Mesendoderm (in vitro differentiated cells): ENCODE measurements at places on chromosomes 11 and 22.
A peak's percentile ranks its signal among the peaks of the same experiment; 100 is the strongest.

DNA sequence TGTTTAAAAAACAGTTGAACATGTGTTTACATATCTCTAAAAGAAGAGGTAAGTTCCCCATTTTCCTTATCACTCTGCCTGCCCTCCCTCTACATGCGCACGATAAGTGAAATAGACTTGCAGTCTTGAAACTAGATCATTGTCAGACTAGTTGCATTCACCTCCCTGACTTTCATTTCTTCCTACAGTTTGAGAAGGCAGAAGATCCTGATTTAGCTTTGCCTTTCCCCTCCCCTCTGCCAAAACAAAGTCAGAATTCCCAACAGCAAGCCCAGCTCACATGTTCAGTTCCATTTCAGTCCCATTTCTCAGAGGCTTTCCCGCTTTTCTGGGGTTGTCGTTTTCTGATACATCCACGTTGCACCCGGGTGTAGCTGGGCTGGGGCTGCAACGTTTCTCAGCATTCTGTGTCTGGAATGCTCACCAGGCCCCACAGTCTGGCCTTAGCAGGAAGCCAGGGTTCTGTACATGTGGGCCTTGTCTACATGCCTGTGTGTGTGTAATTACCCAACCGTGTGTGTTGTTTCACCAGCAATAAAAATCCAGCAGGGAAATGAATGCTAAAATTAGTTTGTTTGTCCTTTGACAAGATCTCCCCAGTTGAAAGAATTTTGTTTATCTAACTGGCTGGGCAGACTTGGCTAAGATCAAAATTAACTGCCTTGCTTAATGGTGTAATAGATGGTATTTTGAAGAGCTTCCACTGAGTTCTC lies 179.2 kb downstream of the DBX1 start:
- no peak overlapping the region for H3K27ac ChIP-seq
- H3K4me1 ChIP-seq: peaks cover 7% of the 10 kb centered on the region
- H3K27me3 ChIP-seq: no peaks in the 10 kb centered on the region
- no peak overlapping the region for H3K4me3 ChIP-seq
- no peak for DNase-seq

DNA sequence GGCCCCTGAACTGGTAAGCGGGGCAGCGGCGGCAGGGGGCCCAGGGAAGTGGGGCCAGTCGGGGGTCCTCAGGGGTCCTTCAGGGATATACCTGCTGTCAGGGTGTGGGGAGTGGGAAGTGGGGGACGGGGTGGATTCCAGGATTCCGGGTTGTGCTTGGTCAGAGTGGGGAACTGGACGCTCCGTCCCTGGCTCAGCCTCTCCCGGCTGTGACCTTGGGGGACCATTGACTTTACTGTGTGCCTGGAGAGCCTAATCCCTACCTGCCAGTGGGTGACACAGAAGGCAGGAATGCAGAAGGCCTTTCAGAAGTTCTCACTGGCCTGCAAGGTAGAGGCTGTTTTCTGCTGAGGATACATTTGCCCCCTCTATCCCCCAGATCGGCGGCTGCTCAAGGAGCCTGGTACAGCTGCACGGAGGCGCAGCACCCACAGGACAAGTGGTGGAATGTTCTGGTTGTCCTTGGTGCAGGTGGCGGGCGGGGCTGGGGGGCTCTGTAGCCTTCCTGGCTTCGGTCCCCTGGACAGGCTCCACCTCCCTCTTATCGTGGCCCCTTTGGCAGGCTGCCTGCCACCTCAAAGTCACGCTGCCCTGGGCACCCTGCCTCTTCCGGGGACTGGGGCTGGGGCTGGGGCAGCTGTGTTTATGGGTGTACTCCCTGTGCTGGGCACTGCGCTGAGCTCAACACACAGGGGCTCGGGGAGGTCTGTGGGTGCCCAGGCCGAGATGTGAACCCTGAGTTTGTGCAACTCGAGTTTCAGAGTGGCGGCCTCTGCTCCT lies 18.4 kb downstream of the KCNQ1 start:
- H3K4me3 ChIP-seq: no peak overlapping the region
- H3K27ac ChIP-seq: no peak overlapping the region
- H3K36me3 ChIP-seq: no peaks in the 10 kb centered on the region
- no peaks in the 10 kb centered on the region for H3K27me3 ChIP-seq
- DNase-seq: no peak
- H3K4me1 ChIP-seq: no peaks in the 10 kb centered on the region

DNA sequence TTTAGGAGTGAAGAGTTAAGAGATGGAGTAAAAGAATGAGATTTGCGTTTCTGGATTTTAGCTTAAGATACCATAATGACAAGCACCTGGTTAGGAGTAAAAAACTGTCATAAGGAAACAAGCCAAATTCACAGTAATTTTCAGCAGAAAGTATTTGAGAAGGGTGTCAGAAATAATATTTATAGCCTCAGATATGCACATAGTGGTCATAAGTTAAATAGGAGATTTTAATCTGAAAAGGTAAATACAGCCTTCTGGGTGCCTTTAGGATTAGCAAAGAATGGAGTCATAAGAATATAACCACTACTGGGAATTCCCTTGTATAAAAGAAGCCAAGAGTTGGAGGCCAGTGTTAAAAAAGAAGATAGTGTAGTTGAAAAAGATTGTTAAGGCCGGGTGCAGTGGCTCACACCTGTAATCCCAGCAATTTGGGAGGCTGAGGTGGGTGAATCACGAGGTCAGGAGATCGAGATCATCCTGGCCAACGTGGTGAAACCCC lies 160.1 kb downstream of the SWAP70 start:
- peaks cover 8% of the 10 kb centered on the region for H3K4me1 ChIP-seq
- no peaks in the 10 kb centered on the region for H3K27me3 ChIP-seq
- H3K4me3 ChIP-seq: no peak overlapping the region
- no peak overlapping the region for H3K27ac ChIP-seq
- no peaks in the 10 kb centered on the region for H3K36me3 ChIP-seq

DNA sequence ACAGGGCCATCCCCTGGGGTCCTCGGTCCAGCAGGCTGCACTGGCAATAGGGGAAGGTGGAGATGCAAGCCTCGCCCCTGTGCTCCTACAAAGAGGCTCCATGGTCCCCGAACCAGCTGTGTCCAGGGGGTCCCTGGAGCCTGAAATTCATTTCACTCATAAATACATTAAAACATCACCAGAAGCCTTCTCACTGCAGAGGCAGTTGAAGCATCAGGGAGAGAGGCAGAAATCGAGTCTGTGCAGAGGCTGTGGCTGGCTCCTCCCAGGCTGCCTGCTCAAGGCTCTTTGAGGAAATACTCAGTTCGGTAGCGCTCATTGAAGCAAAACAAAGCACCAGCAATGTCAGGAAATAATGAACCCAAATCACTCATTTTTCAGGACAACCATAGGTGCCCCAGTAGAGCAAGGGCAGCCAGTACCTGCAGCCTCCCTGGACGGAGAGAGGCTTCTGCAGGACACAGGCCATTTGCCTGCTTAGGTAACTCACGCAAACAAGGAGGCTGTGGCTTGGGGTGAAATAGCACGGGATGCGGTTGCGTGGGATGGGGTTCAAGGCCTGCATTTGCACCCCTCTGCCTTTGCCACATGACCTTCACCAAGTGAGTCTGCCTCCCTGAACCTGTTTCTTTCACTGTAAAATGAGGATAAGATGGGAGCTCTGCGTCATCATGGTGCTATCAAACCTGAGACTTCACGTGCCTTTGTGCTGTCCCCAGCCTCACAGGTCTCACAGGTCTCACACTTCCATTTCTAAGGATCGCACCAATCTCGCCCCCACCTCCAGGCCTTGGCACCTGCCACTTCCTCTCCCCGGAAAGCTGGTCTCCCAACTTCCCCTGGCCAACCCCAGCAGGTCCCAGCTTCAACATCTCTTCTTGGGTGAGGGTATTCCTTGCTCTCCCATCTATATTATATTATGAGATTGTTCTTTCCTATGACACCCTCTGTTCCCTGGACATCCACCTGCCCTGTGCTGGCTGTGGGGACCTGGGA lies 84.3 kb upstream of the SHISAL1 start:
- H3K27ac ChIP-seq: no peak overlapping the region
- H3K4me1 ChIP-seq: no peaks in the 10 kb centered on the region
- H3K27me3 ChIP-seq: no peaks in the 10 kb centered on the region
- DNase-seq: no peak
- no peaks in the 10 kb centered on the region for H3K36me3 ChIP-seq

GRCh38 chr11:24471084-24471483 lies 25.8 kb upstream of the LUZP2 start:
- no peak overlapping the region for H3K4me3 ChIP-seq
- no peak for DNase-seq
- no peaks in the 10 kb centered on the region for H3K27me3 ChIP-seq
- no peaks in the 10 kb centered on the region for H3K4me1 ChIP-seq

DNA sequence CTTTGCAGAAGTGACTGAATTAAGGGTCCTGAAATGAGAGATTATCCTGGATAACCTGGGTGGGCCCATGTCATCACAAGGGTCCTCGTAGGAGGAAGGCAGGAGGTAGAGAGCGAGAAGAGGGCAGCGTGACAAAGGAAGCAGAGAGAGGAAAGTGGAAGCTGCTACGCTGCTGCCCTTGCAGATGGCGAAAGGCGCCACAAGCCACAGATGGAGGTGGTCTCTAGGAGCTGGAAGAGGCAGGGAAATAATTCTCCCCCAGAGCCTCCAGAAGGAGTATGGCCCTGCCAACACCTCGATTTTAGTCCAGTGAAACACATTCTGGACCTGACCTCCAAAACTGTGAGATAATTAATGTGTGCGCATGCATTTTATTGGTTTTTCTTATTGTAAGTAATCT lies 13.4 kb downstream of the TMEM184B start:
- no peaks in the 10 kb centered on the region for H3K27me3 ChIP-seq
- no peak overlapping the region for H3K27ac ChIP-seq
- no peak overlapping the region for H3K4me3 ChIP-seq
- H3K4me1 ChIP-seq: peaks cover 1% of the 10 kb centered on the region

- no peaks in the 10 kb centered on the region for H3K27me3 ChIP-seq
- no peak for DNase-seq
- no peaks in the 10 kb centered on the region for H3K4me1 ChIP-seq
These were observed 2.5 kb downstream of the ST13 start for GRCh38 chr22:40853961-40854360.

DNA sequence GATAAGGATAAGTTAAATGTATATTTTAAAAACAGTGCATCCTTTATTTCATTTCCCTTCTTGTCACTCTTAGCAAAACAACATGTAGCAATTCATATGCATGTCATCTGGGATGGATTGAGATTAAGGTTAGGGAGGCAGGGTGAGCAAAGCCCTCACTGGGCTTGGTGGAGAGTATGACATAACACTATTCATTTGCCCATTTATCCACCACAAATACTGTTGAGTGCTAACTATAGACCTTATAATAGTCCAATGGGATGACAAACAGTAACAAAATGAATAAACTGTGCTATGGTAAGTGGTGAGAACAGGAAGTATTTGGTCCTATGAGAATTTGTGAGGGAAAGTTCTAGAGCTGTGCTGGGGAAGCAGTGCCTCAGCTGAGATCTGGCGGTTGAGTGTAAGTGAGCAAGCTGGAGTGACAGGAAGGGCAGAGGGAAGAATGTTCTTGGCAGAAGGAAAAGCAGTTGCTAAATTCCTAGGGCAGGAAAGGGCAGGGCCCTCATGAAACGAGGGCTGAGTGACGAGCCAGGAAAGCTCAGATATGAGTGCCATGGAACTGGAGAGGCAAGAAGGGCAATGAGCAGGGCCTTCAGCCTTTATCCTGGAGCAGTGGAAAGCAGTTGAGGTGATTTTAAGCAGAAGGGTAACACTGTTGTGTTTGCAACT lies 6.7 kb downstream of the HSD17B12 start:
- peak; percentile 76 for DNase-seq
- H3K27me3 ChIP-seq: no peaks in the 10 kb centered on the region
- H3K4me3 ChIP-seq: no peak overlapping the region
- no peak overlapping the region for H3K27ac ChIP-seq
- no peaks in the 10 kb centered on the region for H3K36me3 ChIP-seq
- H3K4me1 ChIP-seq: peaks cover 11% of the 10 kb centered on the region

GRCh38 chr11:105046898-105047579 lies 1.9 kb upstream of the CARD16 start:
- no peak overlapping the region for H3K4me3 ChIP-seq
- no peaks in the 10 kb centered on the region for H3K4me1 ChIP-seq
- no peaks in the 10 kb centered on the region for H3K36me3 ChIP-seq

- no peak overlapping the region for H3K27ac ChIP-seq
- H3K4me3 ChIP-seq: no peak overlapping the region
- no peaks in the 10 kb centered on the region for H3K36me3 ChIP-seq
These were observed 1.8 kb downstream of the TLCD5 start for GRCh38 chr11:120326845-120327281.

- peak; percentile 58 for DNase-seq
- H3K27ac ChIP-seq: no peak overlapping the region
- no peaks in the 10 kb centered on the region for H3K27me3 ChIP-seq
- peaks cover 10% of the 10 kb centered on the region for H3K4me1 ChIP-seq
- no peaks in the 10 kb centered on the region for H3K36me3 ChIP-seq
These were observed 1.7 kb downstream of the OSBPL5 start for GRCh38 chr11:3163241-3163981.

- H3K4me3 ChIP-seq: no peak overlapping the region
- H3K4me1 ChIP-seq: peaks cover 5% of the 10 kb centered on the region
- peak; percentile 64 for DNase-seq
These were observed 2.2 kb upstream of the APOBEC3H start for GRCh38 chr22:39094717-39095389.

- H3K27ac ChIP-seq: no peak overlapping the region
- peak; percentile 90 for DNase-seq
- no peaks in the 10 kb centered on the region for H3K27me3 ChIP-seq
- H3K36me3 ChIP-seq: no peaks in the 10 kb centered on the region
- H3K4me1 ChIP-seq: peaks cover 2% of the 10 kb centered on the region
These were observed 15.5 kb downstream of the APOL3 start for GRCh38 chr22:36144886-36145541.

GRCh38 chr11:119315131-119316015 lies 1.6 kb downstream of the MCAM start:
- H3K27me3 ChIP-seq: no peaks in the 10 kb centered on the region
- peak; percentile 92 for DNase-seq
- peak overlapping the region; percentile 65 for H3K4me3 ChIP-seq
- H3K4me1 ChIP-seq: peaks cover 35% of the 10 kb centered on the region

DNA sequence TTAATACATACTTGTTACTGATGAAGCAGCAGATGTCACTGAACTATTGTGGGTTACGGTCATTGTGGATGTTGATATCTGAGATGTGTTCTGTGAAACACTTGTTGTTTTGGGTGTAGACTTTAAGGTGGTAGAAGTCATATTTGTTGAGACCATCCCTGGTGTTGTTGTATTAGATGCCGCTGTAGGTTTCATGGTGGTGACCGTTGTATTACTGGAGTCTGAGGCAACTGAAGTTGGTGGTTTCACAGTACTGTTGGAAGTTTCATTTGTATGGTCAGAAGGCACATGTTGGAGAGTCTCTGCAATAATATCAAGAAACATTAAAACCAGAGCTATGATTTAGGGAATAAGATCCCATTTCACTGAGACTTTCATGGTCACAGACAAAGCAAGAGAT lies 50.7 kb downstream of the TMEM123 start:
- no peak for DNase-seq
- H3K27ac ChIP-seq: no peak overlapping the region
- H3K4me1 ChIP-seq: no peaks in the 10 kb centered on the region
- H3K4me3 ChIP-seq: no peak overlapping the region

- H3K36me3 ChIP-seq: no peaks in the 10 kb centered on the region
- H3K4me3 ChIP-seq: no peak overlapping the region
- no peaks in the 10 kb centered on the region for H3K4me1 ChIP-seq
These were observed 21.3 kb upstream of the DRG1 start for GRCh38 chr22:31378123-31378522.

GRCh38 chr11:79152511-79152910 lies 288.3 kb downstream of the TENM4 start:
- H3K4me1 ChIP-seq: no peaks in the 10 kb centered on the region
- no peak overlapping the region for H3K27ac ChIP-seq
- no peaks in the 10 kb centered on the region for H3K27me3 ChIP-seq
- no peaks in the 10 kb centered on the region for H3K36me3 ChIP-seq
- H3K4me3 ChIP-seq: no peak overlapping the region

GRCh38 chr11:132337819-132338416 lies 967.5 kb downstream of the NTM start:
- no peaks in the 10 kb centered on the region for H3K36me3 ChIP-seq
- no peak overlapping the region for H3K27ac ChIP-seq
- DNase-seq: no peak
- no peak overlapping the region for H3K4me3 ChIP-seq
- no peaks in the 10 kb centered on the region for H3K27me3 ChIP-seq
- no peaks in the 10 kb centered on the region for H3K4me1 ChIP-seq
